ENCODE measurements at places on chromosomes 3 and 15.
A peak's percentile ranks its signal among the peaks of the same experiment; 100 is the strongest.

DNA sequence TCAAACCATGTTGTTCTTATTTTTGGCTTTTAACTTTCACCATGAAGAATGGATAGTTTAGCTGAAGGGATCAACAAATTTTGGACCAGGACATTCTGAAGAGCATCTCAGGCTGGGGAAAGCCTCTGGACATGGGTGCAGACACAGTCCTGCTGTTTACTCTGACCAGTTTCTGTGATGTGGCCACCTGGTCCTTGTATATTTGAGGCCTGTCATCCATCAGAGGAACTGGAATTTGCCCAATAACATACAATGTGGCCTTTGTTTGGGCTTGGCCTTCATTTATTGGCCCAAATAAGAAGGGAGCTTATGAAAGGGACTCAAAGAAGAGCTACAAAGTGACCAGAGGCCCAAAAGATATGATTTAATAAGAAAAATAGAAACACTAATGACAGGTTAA, 127.9 kb downstream of the MYRIP start:
- DNase-seq = no peak

GRCh38 chr15:100174904-100175275, 166.9 kb downstream of the ADAMTS17 start:
- DNase-seq = no peak

GRCh38 chr15:34789326-34789725, 6.0 kb downstream of the ACTC1 start:
- no peak for DNase-seq

DNA sequence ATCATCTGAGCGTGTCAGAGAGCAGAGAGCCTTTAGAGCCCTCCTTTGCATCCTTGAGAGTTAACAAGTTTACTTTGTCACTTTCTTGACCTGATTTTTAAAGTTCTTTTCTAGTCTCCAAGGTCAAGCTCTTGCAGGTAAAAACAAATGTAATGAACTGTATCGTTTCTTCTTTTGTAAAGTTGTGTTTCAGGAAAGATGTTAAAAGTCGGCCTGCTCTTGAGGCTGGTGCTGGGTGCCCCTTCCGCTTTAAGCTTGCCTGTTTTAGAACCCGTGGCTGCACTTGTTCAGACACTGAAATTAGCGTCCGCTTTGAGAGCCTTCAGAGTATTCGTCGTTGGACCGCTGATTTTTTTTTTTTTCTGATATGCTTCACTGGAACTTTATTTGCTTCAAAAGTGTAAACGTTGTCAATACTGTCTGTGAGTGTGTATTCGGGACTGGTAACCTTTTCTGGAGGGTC, 52.6 kb upstream of the ULK4 start:
- DNase-seq = no peak

DNA sequence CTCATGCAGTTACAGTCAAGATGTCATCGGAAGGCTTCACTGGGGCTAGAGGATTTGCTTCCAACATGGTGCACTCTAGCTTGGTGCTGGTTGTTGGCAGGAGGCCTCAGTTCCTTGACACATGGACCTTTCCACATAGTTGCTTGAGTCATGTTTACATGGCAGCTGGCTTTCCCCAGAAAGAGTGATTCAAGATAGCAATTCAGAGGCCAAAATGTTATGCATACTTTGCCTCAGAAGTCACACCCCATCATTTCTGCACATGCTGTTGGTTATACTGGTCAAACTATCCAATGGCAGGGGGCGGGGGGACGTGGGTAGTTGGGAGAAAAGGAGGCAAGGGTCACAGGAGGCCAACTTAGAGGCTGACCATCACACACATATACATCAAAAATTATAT, 58.7 kb downstream of the FOXB1 start:
- DNase-seq = no peak

DNA sequence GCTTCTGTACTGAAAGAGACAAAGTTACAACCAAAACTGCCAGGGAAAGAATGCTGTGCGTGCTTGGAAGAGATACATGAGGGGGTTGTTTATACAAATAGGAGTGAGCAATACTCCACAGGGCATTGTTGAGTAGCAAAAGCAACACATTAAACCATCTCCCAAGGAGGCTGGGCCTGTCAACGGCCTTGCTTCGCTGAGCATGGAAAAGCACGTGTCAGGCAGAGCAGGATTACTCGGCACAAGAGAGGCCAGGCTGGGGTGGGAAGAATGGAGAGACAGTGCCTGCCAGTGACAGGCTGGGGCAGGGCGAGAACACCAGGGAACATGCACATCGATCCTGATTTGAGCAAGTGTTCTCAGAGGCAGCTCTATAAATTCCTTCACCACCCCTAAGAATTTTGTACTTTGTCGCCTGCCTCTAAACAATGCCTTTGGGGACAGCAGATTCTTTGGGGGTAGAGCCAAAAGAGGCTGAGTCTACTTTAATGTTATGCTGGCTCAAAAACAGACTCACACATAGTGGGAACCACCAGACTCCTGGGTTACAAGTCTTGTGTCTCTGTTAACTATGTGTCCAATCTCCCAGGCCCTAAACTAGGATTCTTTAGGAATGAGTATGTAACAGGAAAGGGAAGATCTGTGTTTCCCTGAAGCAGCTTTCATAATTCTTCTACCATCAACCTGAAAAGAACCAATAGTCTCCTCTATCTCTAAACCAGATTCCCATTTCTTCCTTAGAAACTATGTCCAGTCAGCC, 67.2 kb downstream of the LIPC start:
- DNase-seq = no peak

DNA sequence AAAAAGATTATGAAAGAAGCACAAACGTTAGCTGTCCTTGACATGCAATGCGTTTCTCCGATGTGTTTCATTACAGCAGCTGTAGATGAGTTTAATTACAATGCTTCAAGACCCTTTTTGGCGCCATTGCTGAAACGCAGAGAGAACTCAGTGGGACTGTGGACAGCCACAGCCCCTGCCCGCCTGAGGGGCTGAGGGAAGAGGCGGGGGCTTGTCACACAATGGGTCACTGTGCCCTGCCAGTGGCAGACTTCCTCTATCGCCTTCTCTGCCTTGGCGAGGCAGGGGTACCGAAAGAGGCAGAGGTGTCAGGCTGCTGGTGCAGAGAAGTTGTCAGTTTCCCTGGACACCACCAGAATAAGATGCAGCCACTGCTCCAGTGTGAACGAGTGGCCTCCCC, 252.0 kb downstream of the NR2F2 start:
- DNase-seq = no peak

- no peak for DNase-seq
These were observed 483.2 kb upstream of the TBL1XR1 start for GRCh38 chr3:177680472-177680821.

DNA sequence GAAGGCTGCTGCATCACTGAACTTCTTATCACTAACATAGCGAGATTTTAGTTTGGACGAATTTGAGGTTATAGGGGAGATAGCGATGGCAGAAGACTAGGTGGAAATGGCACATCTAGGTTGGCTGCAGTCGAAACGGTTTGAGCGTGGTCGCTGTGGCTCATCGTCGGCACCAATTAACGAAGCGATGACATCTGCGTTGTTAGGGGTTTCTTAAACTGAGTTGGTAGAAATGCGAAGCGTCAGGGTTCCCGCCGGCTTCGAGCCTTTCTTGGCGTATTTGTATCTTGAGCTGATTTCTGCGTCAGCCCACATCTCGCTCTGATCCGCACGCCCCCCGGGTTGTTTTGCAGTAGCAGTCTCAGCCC, 319 bp downstream of the LNP1 start:
- DNase-seq = peak; percentile 3

DNA sequence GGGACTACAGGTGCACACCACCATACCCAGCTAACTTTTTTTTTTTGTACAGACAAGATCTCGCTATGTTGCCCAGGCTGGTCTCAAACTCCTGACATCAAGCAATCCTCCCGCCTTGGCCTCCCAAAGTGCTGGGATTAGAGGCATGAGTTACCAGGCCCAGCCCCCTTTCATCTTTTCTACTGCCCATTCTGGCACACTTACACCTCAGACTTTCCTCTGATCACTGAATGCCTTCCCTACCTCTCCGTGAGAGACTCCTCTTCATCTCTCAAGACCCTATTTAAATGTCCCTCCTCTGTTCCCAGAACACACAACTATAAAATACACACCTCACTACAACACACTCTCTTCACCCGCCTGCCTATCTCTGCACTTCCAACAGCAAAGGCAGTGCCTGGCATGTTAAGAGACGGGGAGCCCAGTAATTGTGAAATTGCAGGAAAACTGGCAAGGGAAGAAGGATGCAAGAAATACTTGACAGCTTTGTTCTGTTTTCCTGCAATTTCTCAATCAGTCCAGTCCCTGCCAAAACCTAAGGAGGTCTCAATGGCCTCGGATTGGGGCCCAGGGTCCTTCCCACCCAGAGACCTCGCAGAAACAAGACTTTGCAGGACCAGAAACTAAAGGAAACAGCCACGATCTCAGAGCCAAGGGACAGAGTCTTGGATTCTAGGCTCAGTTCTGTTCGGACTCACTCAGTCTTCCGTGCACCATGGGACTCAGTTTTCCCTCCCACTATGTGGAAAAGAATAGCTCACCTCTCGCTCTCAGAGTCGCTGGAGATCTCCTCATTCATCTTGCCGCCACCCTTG, 849 bp downstream of the RRP9 start:
- DNase-seq = no peak

DNA sequence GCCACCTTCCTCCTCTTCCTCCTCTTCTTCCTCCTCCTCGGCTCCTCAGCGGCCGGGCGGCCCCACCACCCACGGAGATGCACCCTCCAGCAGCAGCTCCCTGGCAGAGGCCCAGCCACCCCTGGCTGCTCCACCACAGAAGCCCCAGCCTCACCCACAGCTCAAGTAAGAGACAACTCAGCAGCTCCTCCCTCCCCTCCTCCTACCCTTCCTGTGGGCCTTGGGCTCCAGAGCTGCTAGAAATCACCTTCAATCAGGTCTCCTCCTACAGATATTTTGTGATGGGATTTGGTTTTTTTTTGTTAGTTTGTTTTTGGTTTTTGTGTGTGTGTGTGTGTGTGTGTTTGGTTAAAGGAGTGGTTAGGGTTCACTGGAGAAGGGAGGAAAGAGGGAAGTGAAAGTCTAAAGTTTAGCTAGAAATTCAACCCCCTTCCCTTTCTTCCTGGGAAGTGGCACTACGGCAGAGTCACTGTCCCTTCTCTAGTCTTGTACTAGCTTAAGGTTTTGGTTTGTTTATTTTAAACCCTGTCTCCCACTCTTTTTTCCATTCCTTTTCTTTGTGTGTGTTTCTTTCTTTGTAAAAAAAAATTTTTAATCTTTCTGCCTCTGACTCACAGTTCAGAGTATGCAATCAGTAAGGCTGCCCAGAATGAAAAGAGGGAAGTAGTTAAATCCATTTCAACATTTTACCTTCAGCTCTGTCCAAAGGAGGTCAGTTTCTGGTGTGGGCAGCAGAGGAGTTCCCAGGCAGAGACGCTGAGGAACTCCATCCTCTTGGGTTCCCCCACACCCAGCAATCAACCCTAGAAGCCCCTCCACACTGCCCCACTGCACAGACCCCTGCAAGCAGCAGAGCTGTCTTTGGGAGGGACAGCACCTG, 29.0 kb upstream of the TIMP4 start:
- DNase-seq = no peak

DNA sequence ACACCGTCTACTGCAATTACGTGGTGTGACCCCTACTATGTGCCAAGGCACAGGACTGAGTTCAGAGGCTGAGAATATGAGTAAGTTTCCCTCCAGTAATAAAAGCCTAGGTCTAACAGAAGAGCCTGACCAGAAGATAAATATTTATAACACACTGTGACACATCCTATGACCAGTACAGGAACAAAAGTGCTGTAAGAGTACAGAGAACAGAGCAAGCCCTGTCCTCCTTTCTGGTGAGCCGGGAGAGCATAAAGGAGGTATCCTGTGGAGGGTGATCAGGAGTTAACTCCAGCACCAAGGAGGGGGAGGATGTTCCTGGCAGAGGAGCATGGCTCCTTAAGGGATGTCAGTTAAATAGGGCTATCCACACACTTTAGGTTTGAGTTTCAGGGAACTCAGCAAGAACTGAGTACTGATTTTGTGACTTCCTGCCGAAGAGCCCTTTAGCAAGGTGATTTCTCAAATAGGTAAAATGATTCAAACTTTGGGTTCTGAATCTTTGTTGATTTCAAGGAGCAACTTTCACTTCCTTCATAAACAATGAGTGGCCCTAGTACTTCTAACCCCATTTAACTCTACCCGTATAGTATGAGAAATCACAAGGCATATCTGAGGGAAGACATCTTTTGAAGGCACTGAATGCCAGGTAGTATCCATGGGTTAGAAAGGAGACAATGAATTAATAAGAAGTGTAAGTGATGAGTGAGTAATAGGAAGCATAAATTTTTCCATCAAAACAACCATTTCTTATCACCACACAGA, 198.0 kb downstream of the THRB start:
- no peak for DNase-seq

DNA sequence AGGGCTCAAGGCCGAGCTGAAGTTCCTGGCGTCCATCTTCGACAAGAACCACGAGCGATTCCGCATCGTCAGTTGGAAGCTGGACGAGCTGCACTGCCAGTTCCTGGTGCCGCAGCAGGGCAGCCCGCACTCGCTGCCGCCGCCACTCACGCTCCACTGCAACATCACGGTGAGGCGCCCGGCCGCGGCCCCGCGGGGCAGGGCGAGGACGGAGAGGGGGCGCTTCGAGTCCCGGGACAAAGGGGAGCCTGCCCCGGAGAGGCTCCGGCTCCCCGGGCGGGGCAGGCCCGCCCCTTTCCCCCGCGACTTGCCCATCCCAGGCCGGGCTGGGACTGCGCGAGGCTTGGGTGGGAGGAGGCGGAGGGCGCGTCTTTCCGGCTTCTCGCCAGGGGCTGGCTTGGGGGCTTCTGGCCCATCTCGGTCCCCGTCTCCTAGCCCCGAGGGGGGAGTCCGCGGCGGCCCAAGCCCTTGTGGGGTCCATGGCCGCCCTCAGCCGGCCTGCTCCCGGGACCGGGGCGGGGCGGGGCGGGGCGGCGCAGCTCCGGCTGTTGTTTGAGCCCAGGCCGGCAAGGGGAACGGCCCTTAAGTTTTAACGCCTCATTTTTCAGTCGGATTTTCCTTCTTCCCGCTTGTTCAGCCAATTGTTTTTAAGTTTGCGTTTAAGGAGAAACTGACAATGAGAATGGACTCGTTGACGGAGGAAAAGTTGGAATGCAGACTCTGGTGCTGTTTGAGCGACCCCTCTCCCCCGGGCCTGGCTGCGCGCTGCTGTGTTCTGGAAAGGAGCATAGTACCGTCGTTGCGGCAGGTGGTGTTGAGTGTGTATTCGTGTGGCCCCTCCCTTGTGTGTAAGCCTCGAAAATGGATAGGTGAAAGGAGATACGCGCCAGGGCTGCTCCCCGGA, 683 bp downstream of the UBE2Q2 start:
- peak; percentile 5 for DNase-seq

DNA sequence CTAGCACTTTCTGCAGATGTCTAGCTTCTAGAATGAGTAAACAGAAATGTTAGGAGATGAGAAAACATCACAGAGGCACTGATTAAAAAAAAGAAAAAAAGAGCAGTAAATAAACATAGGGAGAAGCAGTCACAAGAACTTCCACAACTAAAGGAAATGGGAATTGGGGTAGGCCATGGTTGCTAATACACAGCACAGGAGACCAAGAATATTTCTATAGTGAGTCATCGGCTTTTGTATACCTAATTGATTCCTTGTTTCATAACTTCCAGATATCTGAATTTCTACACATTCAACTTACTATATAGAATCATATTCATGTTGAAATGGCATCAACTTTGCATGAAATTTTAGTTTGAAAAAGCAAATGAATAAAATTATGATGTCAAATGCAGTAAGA, 47.3 kb upstream of the TCF12 start:
- no peak for DNase-seq

- DNase-seq = no peak
These were observed 199.6 kb downstream of the EFHB start for GRCh38 chr3:19734453-19734852.

GRCh38 chr3:140572334-140572733, 105.5 kb upstream of the TRIM42 start:
- no peak for DNase-seq

- no peak for DNase-seq
These were observed 174.4 kb downstream of the STAG1 start for GRCh38 chr3:136577791-136578190.

- DNase-seq = no peak
These were observed 409.4 kb downstream of the PDCD6IP start for GRCh38 chr3:34207806-34208205.
